Stimulated activated CD4-positive, alpha-beta T cell treated with anti-CD3 and anti-CD28 coated beads, Interleukin-1b, Interleukin-23, amount 100 ng/mL, for 1 hour (primary cell): ENCODE measurements at places on chromosomes 2 and 18.

DNA sequence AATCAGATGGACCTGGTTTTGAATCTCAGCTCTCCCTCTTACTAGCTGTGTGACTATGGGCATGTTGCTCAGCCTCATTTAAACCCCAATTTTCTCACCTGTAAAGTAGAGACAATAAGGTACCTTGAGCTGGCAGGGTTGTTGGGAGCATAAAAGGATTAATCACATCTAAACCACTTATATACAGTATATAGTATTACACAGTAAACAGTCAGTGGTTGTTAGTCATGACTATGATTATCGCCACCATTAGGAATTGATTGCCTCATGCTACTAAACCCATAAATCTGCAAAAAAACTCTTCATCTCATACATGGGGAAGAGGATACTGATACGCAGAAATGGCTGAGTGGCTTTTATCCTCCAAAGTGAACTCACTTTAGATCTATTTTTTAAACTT lies 65.8 kb downstream of the INO80D start:
- no peak for DNase-seq

DNA sequence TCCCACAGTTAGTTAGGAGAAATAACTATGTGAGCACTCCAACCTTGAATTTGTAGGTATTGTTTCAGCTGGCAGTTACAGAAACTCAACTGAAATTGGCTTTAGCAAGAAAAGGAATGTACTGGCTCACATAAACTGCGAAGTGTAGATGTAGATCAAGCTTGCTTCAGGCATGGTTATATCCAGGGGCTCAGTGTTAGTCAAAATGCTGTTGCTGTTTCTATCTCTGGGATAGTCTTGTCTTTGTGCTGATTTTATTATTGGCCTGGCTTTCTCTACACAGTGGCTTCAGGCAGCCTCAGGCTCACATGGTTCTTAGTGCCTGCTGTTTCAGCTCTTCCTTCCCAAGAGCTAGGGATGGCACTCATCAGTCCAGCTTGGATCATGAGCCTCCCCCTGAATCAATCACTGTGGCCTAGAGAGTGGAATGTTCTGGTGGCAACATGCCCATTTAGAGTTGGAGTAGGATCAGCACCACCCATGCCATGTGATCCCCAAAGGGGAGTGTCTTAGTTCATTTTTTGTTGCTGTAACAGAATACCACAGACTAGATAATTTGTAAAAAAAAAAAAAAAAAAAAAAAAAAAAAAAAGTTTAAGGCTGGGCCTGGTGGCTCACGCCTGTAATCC lies 69.1 kb upstream of the FOXI3 start:
- no peak for DNase-seq

DNA sequence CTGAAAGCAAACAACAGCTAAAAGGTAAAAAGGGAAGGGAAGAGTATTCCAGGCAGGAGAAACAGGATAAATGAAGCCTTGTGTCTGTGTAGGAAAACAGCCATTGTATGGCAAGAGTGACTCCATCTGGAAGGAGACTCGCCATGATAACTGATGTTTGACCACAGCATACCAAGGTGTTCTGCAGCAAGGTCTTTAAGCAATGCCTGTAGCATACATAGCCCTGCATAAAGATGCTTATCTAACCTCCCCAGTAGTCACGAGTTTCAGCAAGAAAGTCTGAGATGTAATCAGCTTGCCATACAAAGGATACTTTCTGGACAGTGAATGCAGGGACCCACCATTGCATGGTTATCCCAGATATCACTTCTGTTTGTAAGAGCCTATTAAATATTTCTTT lies 11.9 kb upstream of the CCNT2 start:
- DNase-seq: no peak

- no peak for DNase-seq
These were observed 119.5 kb downstream of the RAD51AP2 start for GRCh38 chr2:17398770-17399169.

- no peak for DNase-seq
These were observed 259 bp downstream of the NPAS2 start for GRCh38 chr2:100820273-100820522.

GRCh38 chr2:167438206-167438605 lies 549.9 kb downstream of the XIRP2 start:
- no peak for DNase-seq

DNA sequence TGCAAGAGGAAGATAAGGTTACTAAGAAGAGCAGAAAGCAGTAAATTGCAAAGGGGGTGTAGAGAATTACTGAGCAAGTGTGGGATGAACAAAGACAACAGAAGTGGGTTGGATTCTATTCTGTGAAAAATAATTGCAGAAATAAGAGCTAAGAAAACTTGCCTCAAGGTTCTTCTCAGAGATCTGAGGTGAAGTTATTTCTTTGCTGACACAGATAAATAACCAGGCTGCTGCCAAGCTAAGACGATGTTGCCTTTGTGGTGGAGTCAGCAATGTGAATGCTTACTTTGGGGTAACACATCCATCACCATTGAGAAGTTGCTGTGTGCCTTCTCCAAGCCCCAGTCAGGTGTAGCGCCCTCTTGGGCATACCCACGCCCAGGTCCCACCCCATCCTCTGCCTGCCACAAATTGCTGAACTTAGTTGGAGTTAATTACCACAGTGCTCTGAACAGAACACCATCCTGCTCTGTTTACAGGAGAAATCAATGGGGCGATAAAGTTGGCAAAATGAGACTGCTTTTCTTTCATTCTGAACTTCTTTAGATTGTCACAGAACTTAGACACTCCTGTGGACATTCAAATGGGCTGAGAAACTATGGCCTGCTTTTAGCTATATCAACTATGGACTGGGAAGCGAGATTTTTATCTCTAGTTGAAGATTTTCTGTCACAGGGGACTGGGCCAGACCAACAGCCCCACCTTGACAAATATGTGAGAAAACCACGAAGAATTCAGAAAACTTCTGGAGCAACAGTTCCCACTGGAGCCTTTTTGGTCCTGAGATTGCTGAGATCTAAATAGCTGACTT lies 283.6 kb downstream of the TMX3 start:
- no peak for DNase-seq

DNA sequence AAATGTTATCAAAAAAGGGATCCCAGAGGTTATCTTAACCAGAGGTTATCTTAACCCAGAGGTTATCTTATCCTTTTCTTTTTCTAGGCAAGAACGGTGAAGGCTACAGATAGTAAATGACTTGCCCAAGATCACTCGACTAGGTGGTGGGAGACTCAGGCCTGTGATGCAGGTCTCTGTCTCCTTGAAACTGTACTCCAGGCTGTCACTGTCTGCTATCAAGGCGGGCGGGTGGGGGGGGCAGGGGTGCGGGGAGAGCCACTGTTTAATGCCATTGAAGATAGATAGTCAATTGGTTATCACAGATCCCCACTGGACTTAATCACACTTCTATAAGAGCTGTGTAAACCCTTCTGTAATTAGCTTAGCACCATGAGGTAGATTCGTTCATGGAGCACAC lies 315.9 kb upstream of the TCF4 start:
- no peak for DNase-seq

DNA sequence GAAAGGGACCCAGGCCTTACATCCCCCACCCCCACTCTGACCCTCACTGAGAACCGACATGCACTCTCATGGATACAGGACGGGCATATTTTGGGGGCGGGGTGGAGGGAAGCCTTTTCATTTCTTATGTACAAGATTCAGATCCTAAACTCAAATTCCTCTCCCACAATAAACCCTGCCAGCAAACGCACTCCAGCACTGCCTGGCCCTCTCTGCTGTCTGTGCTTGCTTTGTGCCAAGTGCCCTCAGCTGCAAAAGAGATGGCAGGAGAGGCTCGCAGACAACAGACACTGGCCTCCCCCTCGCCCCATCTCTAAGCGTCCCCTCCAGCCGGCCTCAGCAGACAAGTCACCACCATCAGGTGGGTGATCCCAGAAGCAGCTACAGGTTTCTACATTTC lies 42.4 kb downstream of the FAM168B start:
- no peak for DNase-seq

GRCh38 chr2:174058026-174058425 lies 92.9 kb upstream of the SP3 start:
- no peak for DNase-seq

- no peak for DNase-seq
These were observed 123.1 kb upstream of the HDAC4 start for GRCh38 chr2:239523954-239524330.

GRCh38 chr18:27577265-27577664 lies 392.2 kb upstream of the CHST9 start:
- DNase-seq: no peak

DNA sequence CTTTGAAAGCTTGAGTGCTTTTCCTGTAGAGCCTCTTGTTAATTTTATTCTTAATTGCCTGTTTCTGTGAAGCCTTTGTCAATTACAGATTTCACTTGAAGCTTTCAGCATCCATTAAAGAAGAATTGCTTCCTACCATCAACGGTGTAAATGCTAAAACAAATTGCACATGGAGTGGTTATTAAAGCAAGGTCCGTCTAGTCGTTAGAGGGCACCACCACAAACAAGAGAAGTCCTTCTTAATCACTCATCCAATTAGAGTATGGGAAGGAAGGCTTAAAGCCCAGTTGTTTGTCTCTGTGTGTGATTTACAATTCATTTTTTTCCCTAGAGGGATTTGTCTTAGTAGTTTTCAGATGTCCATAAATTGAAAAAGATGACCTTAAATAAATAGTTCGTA lies 1.6 kb downstream of the KCNJ3 start:
- DNase-seq: no peak

DNA sequence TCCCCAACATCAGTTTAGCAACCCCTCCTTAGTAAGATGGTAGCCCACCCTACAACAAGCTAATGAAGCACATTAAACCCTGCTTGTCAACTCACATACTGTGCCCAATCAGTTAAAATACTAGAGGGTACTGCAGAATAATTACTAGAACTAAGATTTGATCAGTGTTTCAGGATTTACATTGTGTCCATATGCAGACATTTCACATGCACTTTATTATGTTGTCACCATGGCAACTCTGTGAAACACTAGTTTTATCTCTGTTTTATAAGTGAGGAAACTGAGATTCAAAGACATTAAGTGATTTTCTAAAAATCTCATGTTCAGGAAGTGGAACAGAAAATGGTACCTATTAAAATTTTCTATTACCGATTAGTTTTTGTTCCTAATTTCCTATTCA lies 61.7 kb downstream of the CYBRD1 start:
- DNase-seq: no peak

DNA sequence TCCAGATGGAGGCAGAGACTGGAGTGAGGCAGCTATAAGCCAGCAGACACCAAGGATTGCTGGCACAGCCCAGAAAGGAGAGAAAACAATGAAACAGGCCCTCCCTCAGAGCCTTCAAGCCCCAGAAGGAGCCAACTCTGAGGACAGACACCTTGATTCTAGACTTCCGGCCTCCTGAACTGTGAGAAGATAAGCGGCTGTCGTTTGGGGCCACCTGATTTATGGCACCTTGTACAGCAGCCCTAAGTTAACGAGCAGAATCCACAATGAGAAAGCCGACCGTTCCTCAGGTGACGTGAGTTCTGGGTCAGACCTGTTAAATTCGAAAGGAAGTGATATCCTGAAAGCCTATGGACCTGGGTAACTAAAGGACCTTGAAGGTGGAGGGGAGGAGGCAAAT lies 7.3 kb upstream of the CNDP2 start:
- no peak for DNase-seq

- no peak for DNase-seq
These were observed 3.3 kb downstream of the SLC9A2 start for GRCh38 chr2:102622646-102623045.

- no peak for DNase-seq
These were observed 47.9 kb downstream of the L3MBTL4 start for GRCh38 chr18:6366776-6367175.

DNA sequence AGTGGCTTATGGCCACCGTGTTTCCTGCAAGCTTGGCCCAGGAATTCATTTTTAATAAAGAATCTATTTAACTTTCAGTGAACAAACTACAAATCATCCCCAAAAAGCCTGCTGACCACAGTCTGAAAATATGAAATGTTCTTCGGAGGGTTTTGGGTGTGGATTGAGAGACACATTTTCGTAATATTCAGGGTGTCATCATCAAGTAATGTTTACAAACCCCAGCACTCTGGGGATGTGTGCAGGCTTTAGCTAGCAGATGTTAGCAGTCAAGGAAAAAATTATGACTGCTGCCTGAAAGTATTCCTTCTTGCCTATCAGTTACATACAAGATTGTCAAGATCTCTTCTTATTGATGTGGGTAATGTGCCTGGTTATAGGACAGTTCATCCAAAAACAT lies 143.9 kb upstream of the FN1 start:
- DNase-seq: no peak

DNA sequence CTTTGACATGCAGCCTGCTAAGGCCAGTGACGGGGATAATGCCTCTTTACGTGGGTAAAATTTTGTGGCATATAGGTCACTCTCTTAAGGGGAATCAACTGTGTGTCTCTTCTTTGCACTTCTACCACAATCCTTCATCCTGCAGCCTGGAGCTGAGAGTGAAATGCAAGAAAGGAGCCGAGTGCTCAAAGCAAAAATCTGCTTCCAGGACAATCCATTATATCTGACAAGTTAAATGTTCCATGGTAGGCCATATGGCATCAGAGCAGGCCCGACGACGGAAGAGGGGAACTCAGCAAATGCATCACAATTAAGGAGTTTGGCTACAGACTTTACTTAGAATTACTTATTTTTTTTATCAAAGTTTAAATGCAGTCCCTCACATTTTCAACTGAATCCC lies 171.2 kb downstream of the TCF4 start:
- DNase-seq: no peak

DNA sequence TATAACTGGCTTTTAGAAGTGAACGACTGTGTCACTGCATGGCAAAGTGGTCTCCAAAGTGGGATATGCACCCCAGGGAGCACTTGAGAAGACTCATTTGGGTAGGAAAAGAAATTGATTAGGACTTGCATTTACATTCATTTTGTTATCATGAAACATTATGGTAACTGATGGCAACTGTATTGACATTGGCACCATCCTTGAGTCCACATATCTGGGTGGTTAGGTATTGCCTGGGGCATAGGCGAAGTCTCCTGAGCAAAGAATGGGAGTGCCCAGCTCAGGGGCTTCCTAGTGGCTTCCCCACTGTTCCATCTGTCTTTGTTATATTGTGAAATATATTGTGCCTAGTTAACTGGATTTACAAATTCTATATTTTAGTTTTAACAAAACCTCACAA lies 29.2 kb downstream of the SPATS2L start:
- DNase-seq: no peak
